Aorta (tissue), 5 donors: ENCODE measurements at places on chromosomes 2 and 18. TPM values are rescaled to one million over a fixed set of nuclear protein-coding genes. Genes with fewer than 3 reads are reported as not detected.

DNA sequence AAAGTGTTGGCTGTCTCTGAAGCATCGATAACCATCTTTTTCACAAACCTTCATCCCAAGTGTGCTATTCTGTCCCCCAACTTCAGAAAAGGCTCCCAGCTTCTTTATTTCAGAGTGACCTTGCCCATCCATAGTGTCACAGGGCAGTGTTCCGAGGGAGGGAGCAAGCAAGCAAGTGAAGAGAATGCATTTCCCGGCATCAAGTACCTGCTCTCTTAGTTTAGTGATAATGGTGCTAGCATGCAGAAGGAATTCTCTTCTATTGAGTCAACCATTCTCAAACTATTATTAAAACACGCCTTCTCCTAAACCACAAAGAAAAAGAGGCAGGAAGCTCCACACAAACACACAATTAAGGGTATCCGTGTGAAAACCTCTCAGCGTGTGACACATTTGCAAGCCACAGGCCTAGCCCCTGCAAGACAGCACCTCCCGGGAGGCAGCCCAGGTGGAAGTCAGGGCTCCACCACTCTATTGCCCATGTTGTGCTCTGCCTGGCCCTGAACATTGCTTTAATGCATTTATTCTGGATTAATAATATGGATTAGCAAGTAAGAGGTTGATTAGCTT is 504.9 kb downstream of the GALR1 start:
- no peak for DNase-seq
- H3K4me1 ChIP-seq = no peaks in the 10 kb centered on the region
- H3K27me3 ChIP-seq = no peaks in the 10 kb centered on the region

GRCh38 chr2:154189953-154190352 is 318.2 kb downstream of the GALNT13 start:
- H3K36me3 ChIP-seq = no peaks in the 10 kb centered on the region
- H3K4me3 ChIP-seq = no peak overlapping the region
- no peaks in the 10 kb centered on the region for H3K4me1 ChIP-seq
- no peak for DNase-seq
- H3K27ac ChIP-seq = no peak overlapping the region
- no peaks in the 10 kb centered on the region for H3K27me3 ChIP-seq

DNA sequence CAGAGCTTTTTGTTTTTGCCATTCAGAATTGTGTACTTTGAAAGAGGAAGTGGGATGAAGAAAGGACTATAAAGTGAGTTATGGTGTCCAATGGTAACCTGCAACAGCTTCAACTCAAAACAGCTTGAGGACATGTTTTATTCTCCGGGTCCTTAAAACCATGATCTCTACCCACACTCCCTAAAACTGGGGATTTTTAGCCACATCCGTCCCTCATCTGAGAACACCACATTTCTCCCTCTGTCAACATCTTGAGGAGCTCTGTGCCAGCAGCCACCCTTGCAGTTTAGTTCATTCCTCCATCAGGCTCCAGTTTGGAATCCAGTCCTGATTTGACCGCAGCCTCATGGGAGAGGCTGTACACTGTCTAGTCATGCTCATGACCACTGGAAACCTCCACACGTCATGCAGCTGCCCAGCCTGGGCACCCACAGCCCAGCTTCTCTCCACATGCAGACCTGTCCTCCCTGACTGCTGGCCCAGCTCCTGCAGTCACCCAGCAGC is 62.6 kb downstream of the C18orf63 start:
- peak overlapping the region; percentile 37 for H3K27ac ChIP-seq
- DNase-seq = peak; percentile 81
- H3K4me1 ChIP-seq = no peaks in the 10 kb centered on the region
- H3K4me3 ChIP-seq = no peak overlapping the region

GRCh38 chr18:13379930-13380690 is 161.6 kb downstream of the LDLRAD4 start:
- H3K36me3 ChIP-seq = no peaks in the 10 kb centered on the region
- H3K4me3 ChIP-seq = no peak overlapping the region
- peaks cover 9% of the 10 kb centered on the region for H3K4me1 ChIP-seq
- peak overlapping the region; percentile 0 for H3K27ac ChIP-seq
- no peak for DNase-seq

DNA sequence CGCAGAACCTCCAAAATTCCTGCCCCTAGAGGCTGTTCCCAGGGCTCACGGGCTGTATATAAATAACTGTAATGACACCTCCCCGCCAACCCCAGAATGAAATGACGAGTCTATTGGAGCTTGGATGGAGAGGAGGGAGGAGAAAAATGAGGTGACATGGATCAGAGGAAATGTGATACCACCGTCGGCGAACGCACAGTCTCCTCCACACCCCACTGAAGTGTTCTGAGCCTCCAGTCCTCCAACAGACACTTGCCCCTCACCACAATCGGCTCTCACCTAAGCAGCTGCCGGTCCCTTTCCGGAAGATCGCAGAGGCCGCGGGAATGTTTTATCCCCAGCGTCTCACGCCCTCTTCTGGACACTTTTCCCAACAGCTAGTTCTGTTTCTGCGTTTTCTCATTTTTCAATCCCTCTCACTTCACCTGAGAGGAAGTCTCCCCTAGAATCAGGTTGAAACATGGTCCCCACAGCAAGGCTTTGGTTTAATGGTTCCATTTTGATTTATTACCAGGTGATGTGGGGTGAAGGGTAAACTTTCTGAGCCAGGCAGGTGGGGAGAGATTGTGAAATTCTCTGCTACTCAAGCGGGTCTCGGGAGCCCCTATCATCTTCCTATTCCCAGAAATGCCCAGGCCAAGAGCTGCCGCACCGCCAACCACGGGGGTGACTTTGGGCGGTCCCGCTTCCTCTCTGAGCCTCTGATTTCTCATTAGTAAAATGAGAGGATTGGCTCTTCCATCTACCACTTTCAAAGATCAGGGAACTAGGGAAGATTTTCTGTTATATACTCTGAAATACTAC is 9.1 kb upstream of the MYO5B start:
- H3K4me1 ChIP-seq = no peaks in the 10 kb centered on the region
- no peaks in the 10 kb centered on the region for H3K27me3 ChIP-seq
- peak overlapping the region; percentile 50 for H3K4me3 ChIP-seq

- no peaks in the 10 kb centered on the region for H3K4me1 ChIP-seq
- H3K27ac ChIP-seq = no peak overlapping the region
- no peaks in the 10 kb centered on the region for H3K36me3 ChIP-seq
- H3K4me3 ChIP-seq = no peak overlapping the region
These were observed 652.6 kb upstream of the SETBP1 start for GRCh38 chr18:44028109-44028508.

DNA sequence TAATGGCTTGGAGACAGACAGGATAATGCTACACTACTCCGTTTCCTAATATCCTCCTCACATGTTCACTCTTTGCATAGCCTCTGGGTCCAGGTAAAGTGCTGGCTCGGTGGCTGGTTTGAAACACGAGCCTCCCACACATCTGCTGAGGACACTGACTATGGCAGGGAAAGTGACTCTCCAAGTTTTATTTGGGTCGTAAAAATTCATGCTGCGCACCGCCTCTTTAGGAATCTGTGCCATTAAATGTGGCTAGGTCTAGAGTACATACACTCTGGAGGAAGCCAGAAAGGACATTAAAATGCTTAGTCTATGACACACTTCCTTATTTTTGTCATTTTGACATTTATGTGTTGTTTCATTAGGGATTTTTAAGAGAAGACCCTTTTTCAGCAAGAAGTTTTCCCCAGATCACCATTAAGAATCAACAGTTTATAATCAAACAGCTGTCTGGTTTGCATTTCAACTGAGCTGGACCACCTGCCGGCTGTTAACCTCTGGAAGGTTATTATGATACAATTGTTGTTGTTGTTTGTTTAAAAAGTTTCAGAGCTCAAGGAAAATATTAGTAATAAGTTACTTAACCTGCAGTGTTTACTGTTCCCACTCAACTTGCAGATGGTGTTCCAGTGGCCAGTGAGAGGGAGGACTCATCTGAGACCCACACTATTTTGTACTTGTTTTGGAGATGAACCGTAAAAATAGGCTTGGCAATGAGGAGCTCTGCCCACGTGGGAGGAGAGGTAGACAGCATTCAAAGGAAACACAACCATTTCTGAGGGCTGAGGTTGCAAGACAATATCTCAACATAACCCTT is 443.3 kb upstream of the MEIS1 start:
- no peak for DNase-seq
- no peaks in the 10 kb centered on the region for H3K27me3 ChIP-seq
- H3K36me3 ChIP-seq = no peaks in the 10 kb centered on the region

DNA sequence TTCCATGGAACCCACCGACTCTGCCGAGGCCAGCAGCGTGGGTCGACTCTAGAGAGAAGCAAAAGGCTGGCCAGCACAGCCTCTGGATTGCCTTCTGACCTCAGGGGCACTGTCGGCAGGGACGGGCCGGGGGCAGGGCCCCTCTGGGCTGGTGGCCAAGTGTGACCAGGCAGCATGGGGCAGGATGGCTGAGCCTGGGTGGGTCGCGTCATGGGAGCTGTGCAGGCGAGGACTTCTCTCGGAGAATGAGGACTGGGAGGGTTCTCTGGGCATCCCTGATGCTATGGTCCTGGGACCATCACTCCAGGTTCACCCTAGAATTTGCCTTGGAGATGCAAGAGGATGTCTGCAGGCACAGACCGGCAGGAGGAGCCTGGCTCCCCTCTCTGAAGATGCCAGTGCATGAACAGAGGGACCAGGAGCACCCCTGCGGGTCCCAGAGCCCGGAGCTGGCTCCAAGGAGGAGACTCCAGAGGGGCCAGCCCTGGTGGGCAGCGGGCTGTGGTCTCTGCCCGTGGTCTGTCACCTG is 289.2 kb downstream of the NDUFA10 start:
- no peaks in the 10 kb centered on the region for H3K36me3 ChIP-seq
- DNase-seq = no peak
- H3K4me1 ChIP-seq = no peaks in the 10 kb centered on the region
- H3K27ac ChIP-seq = no peak overlapping the region
- H3K27me3 ChIP-seq = no peaks in the 10 kb centered on the region

DNA sequence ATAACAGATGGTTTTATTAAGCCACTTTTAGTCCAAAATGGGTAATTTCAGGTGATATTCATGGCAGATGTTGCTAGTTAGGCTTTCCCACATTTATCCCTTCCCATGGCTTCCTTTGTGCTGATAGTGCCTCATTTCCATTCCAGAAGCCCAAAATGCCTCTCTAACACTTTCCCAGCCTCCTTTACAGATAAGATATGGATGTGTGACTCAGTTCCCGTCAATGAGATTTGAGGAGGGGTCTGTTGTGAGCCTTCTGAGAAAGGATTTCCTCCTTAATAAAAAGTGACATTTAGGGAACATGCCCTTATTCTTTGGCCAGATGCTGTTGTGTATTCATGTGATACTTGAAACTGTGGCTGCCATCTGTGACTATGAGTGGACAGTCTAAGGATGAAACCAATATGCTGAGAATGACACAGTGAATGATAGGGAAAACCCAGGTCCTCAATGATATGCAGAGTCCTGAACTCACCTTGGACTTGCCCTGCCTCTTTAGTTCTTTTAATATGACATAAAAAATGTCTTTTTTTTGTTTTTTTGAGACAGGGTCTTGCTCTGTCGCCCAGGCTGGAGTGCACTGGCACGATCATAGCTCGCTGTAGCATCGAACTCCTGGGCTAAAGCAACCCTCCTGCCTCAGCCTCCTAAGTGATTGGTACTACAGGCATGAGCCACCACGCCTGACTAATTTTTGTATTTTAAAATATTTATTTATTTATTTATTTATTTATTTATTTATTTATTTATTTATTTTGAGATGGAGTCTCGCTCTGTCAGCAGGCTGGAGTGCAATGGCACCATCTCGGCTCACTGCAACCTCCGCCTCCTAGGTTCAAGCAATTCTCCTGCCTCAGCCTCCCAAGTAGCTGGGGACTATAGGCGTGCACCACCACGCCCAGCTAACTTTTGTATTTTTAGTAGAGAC is 5.8 kb upstream of the ACSL3 start:
- H3K27ac ChIP-seq = no peak overlapping the region
- no peaks in the 10 kb centered on the region for H3K27me3 ChIP-seq
- DNase-seq = no peak
- no peaks in the 10 kb centered on the region for H3K36me3 ChIP-seq

TMEM247 gene
- not detected for total RNA-seq

SPP2 gene
- not detected for total RNA-seq

HOXD8 gene
- 14.4 TPM for total RNA-seq

SLC9A2 gene
- not detected for total RNA-seq

SFTPB gene
- total RNA-seq = 1.7 TPM

THSD7B gene
- total RNA-seq = 5.1 TPM

FNDC4 gene
- 12.1 TPM for total RNA-seq
